Activated CD4-positive, alpha-beta T cell treated with anti-CD3 and anti-CD28 coated beads, Interleukin-2, amount 50 U/mL, for 1 hour (primary cell): ENCODE measurements at places on chromosomes 4 and X.
A peak's percentile ranks its signal among the peaks of the same experiment; 100 is the strongest.

DNA sequence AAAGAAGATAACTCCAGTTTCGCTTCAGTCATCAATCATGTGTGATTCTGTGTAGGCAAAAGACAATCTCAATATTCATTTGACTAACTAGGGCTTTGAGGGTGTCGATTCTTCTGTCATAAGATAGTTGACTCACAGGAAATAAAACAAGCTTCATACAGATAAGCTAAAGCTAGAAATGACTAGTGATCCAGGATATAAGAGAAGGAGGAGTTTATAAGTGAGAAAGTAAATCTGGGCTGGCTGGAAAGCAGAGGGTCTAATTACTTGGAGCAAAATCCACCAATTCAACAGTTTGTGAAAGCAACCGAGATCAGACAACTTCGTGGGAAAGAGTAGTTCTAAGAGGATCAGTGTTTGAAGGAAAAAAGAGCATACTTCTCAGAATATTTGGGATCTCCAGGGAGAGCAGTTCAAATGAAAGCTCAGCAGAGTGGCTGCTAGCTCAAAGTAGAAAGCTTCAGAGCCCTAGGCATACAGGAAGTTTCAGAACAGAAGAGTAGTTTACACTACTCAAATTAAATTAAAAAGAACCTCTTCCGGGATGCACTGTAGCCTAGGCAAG, 429.3 kb downstream of the INPP4B start:
- no peak for DNase-seq

GRCh38 chr4:22824091-22824490, 131.4 kb downstream of the GBA3 start:
- no peak for DNase-seq

- DNase-seq: no peak
Observed at GRCh38 chrX:148492057-148492456, 8.4 kb upstream of the AFF2 start.

DNA sequence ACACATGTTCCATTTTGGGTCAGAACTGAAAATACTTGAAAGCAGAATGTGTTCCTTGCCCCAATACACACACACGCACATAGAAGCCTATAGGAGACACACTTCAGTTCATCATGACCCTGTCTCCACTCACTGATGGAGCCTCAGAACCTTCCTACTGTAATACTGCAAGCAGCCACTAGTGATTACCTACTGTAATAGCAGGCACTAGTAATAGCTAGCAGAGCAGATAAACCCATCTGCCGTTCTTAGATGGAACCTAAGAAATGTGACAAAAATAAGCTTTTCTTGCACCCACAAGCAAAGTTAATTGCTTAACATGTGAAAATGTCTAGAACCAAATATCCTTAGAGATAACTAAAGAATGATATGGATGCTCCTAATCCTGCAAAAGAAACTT, 13.6 kb downstream of the AMTN start:
- DNase-seq: no peak

GRCh38 chr4:3526456-3526855, 5.8 kb downstream of the LRPAP1 start:
- DNase-seq: no peak

DNA sequence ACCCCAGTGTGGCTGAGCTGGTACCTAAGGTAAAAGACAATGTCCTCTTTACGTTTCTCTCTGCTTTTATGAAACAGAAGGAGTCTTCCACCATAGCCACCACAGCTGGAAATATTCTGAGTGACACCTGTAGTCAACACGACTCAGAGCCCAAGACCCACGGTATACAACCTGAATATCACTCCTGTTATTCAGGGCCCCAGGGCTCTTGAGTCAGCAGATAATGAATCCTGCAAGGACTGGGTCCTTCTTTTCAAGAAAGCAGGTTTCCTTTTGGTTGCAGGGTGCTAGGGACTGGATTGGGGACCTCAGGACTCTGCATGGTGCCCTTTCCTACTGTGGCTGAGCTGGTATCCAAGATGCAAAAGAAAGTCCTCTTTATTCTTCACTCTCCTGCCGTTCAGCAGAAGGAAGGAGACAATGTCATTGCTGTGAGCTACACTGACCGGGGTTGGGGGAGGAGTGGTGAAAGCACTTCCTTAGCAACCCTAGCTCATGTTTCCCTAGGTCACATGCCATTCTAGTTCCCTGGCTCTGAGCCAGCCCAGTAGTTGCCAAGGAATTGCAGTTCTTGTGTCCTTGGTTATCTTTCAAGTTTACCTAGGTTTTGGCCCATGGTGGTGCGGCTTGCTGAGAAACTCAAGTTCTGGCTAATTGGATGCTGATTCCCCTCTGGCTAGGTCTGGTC, 23.7 kb upstream of the UNC5C start:
- DNase-seq: no peak

DNA sequence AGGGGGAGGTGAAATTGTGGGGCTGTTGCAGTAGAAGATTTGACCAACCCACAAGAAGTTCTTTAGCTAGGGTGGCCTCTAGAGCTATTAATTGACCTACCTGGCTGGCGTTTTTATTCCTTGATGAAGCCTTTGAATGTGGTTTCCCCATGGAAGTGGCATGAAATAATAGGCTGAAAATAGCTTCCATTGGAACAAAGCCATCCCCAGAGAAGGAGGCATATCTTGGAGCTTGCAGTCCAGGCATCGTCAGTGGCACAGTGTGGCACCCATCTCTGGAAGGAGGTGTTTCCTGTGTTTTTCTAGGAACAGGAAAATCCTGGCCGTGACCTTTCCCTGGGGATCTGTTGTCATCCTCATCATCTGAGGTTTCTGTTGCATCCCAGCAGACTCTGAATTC, 96.3 kb upstream of the WDR1 start:
- no peak for DNase-seq

GRCh38 chrX:11187001-11187400, 75.9 kb downstream of the HCCS start:
- DNase-seq: no peak

DNA sequence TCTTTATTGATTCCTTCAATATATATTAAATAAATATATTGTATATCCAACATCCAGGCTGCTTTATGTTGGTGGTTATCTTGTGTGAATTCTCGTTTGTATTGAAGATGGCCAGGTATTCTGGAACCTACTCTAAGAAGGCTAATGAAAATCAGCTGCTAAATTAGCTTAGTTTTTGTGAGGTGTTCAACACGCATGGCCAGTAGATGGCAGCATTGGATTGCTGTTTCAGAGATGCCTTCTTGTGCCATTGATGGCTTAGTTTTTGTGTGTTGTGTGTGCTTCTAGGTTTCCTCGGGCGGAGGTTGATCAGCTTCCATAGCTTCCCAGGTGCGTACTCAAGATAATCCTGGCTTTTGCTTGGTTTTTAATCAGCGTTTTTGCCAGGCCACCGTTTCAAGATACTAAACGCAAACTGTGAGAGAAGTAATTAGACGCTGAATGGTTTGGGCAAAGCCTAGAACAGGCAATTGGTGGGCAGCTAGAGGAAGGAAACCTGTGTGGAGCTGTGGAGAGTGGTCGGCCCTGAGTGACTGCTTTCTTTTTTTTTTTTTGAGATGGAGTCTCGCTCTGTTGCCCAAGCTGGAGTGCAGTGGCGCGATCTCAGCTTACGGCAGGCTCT, 15.1 kb downstream of the NOCT start:
- DNase-seq: peak; percentile 72

- DNase-seq: no peak
Observed at GRCh38 chr4:7787067-7787466, 152.6 kb downstream of the AFAP1 start.

DNA sequence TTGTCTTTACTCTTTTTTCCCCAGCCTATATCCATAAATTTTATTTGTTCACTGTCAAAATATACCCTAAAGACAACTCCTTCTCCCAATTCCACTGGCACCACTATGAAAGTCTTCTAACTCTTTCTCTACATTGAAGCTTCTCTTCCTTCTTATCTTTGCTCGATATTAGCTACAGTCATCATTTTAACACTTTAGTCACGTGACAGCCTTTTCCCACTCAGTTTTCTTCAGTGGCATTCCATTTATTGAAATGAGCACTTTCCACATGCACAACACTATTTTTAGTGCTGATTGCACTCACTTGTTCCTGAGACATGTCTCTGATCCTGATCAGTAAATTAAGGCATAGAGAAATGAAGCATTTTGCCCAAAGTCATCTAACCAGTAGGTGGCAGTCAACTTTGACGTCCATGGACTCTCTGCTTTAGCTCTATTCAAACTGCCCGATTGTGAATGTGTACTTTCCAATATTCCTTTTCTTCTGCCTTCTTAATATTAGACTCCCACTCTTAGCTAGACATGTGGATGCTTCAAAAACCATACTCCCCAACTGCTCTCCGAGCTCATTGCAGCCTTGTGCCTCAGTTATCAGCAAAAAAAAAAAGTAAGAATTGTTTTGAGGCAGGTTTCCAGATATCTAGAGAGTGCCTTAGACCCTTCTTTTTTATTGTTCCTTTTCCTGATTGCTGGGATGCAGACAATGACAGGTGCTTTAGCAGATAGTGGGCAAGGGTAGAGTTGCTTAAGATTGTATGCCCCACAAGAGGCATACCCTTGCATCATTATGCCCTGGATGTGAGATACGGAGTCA, 394.4 kb upstream of the ADGRL3 start:
- no peak for DNase-seq

DNA sequence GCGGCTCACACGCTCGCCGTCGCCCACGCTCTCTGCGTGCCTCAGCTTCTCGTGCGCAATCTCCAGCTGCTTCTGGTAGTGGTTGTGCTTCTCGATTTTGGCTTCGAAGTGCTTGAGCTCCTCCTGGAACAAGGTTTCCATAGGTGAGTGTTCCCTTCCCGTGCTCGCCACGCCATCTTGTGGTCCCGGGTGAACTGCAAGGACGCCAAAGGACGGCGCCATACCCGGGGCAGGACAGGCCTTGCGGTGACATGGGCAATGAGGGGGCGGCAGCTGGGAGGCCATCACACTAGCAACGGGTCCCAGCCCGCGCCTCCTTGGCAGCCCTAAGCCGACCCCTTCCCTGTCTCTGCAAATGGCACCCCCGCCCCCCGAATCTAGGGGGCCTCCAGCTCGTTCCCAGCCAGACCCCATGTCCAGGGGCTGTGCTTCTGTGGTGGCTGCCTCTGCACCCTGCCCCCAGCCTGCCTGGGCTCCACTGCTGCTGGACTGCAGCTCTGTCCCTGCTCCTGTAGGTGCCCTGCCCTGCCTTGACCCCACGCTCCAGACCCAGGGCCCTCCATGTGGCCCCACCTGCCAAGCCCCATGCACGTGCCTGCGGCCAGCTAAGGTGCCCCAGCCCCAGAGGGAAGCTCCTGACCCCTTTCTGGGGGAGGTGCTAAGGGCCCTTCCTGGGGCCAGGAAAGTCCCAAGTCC, 17.3 kb downstream of the LRPAP1 start:
- DNase-seq: no peak

- no peak for DNase-seq
Observed at GRCh38 chr4:183940864-183941263, 35.8 kb downstream of the STOX2 start.

- DNase-seq: no peak
Observed at GRCh38 chr4:118999919-119000318, 111.3 kb downstream of the SYNPO2 start.

- DNase-seq: no peak
Observed at GRCh38 chrX:112867570-112867969, 26.9 kb upstream of the AMOT start.

DNA sequence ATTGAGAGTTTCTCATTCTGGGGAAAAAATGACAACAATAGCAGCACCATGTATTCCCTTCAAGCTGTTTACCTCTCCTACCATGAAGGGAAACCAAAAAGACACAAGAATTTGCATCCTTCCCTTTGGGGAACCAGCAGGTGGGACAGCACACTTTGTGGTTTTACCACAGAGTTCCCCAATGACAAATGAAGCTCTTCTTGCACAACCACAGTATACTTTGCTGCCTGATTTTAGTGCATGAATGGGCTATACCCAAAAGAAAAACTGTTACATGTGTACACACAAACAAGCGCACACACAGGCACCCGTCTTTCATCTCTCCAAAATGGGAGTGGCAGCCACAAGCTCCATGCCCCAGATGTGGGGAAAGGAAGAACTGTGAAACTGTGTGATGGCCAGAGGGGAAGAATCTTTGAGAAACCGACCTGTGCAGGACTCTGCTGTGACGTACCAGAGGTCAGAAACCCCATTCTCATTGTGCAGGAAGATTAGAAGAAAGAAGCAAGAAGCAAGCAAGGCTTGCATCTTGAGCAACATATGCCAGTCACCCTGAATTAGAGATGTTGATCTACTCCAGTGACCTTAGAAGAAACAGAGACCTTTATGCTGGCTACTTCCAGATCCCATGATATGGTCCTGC, 2.7 kb upstream of the MAML3 start:
- no peak for DNase-seq

DNA sequence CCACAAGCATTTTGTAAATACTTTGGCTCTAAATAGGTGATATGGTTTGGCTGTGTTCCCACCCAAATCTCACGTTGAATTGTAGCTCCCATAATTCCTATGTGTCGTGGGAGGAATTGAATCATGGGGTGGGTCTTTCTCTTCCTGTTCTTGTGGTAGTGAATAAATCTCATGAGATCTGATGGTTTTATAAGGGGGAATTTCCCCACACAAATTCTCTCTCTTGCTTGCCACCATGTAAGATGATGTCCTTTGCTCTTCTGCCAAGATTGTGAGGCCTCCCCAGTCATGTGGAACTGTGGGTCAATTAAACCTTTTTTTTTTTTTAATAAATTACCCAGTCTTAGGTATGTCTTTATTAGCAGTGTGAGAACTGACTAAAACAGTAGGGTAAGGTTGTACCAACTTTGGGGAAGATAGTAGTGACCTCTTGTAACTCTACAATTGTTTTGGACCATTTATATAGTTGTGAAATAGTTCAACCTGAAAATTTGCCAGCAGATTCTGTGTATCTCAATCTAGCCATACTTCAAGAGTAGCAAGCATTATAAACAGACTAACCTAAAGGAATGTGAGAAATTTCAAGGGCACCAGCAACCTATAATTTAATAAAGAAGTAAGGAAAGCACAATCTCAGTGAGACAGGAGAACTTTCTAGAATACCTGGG, 727.8 kb downstream of the GRID2 start:
- no peak for DNase-seq

GRCh38 chr4:78691971-78692821, 84.0 kb upstream of the BMP2K start:
- DNase-seq: no peak

- no peak for DNase-seq
Observed at GRCh38 chrX:40281336-40282005, 183.7 kb upstream of the BCOR start.
